Osteocyte (in vitro differentiated cells): ENCODE measurements at places on chromosomes 1 and 21. TPM values are rescaled to one million over a fixed set of nuclear protein-coding genes. Genes with fewer than 3 reads are reported as not detected.

DNA sequence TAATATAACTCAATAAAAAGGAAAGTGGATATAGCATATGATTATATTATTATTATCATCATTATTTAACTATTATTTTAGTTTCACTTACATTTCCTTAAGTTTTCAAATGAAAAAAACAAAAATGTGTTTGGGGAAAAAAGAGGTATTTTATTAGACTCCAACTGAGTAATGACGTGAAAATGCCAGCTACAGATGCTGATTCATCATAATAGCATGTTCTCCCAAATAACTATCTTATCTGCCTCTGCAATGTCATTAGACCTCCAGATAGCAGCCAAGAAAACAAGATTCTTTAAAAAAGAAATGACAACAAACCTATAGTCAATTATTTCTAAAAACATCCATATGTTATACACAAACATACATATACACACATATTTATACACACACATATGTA, 1071.9 kb upstream of the TMPRSS15 start:
- no peaks in the 10 kb centered on the region for H3K27me3 ChIP-seq
- no peak overlapping the region for H3K27ac ChIP-seq
- no peak for DNase-seq
- peaks cover 16% of the 10 kb centered on the region for H3K4me1 ChIP-seq
- no peak overlapping the region for H3K4me3 ChIP-seq

- no peaks in the 10 kb centered on the region for H3K27me3 ChIP-seq
- no peaks in the 10 kb centered on the region for H3K36me3 ChIP-seq
- no peak overlapping the region for H3K27ac ChIP-seq
- no peak for DNase-seq
- no peak overlapping the region for H3K4me3 ChIP-seq
These were observed 278.8 kb downstream of the AMY1C start for GRCh38 chr1:104028416-104029035.

- no peak overlapping the region for H3K27ac ChIP-seq
- no peak for DNase-seq
- H3K36me3 ChIP-seq: no peaks in the 10 kb centered on the region
- H3K4me3 ChIP-seq: no peak overlapping the region
These were observed 2005.7 kb downstream of the NCAM2 start for GRCh38 chr21:23003951-23004350.

GRCh38 chr1:231533240-231533639, 4.8 kb downstream of the TSNAX start:
- H3K4me3 ChIP-seq: no peak overlapping the region
- peaks cover 28% of the 10 kb centered on the region for H3K36me3 ChIP-seq
- H3K27ac ChIP-seq: no peak overlapping the region
- DNase-seq: no peak
- H3K4me1 ChIP-seq: peaks cover 21% of the 10 kb centered on the region

- no peak for DNase-seq
- peaks cover 51% of the 10 kb centered on the region for H3K4me1 ChIP-seq
- H3K4me3 ChIP-seq: no peak overlapping the region
- H3K36me3 ChIP-seq: peaks cover 5% of the 10 kb centered on the region
- no peaks in the 10 kb centered on the region for H3K27me3 ChIP-seq
These were observed 12.5 kb downstream of the PDXK start for GRCh38 chr21:43731476-43731875.

TFF1 gene
- not detected in 2 replicates for total RNA-seq

ATP6V1G3 gene
- total RNA-seq: not detected in 2 replicates

DNA sequence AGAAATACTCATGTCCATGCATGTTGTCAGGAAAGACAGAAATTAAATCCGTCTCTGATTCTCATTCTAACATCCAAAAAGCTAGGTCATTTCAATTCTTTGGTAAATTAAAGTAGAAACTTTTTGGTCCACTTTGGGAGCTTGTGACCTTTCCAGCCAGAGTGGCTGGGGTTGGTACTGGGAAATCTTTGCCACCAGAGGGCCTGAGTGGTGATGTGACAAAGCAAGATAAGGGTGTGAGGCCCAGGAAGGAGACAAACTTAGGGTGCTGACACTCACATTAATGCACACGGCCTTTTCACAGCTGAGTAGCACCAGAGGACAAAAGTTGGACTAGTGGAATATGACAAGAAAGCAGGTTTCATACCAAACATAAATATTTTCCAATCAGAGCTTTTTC, 144.3 kb downstream of the DNM3 start:
- no peak for DNase-seq
- H3K4me1 ChIP-seq: no peaks in the 10 kb centered on the region
- H3K4me3 ChIP-seq: no peak overlapping the region
- peaks cover 12% of the 10 kb centered on the region for H3K27me3 ChIP-seq
- H3K27ac ChIP-seq: no peak overlapping the region

DNA sequence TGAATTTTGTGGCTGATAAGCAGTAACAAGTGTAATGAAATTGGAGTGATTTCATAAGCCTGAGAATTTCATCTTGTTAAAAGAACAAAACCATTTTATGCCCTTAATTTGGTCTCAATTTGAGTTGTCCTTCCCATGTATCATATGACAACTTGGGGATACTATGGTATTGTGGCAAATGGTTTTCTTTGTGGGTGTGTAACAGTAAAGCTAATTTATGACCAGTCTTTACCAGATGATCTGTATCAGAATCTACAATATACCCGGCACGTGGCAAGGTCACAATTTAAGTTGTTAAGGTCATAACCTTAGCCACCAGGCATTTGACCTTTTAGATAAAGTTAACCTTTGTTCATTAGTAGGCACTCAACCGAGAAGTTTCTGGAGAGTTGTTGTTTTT, 9.1 kb downstream of the NFIA start:
- H3K4me3 ChIP-seq: no peak overlapping the region
- H3K27ac ChIP-seq: no peak overlapping the region
- peaks cover 9% of the 10 kb centered on the region for H3K4me1 ChIP-seq
- DNase-seq: no peak
